NCI-H748 treated with DMSO at 0.1 percent for 48 hours (cell line): ENCODE measurements at places on chromosomes 7 and 10.

DNA sequence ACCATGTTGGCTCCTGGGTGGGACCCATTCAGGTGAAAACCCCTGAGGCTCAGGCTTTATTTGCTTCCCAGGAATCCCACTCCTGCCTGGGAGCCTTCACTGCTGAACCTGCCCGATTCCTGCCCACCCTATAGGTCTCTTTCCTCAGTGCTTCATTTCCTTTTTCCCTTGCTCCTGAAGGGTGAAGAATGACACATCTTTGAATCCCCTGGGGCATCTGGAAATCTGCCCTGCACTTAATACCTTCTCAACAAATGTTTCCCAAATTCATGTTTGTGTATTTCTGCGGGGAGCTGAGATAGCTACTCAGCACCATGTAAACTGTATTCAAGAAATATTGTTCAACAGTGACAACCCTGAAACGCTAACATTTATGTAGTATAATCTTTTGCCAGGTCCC, 10.3 kb upstream of the PCBD1 start:
- DNase-seq: no peak

- DNase-seq: no peak
These were observed 497.5 kb upstream of the ZMIZ1 start for GRCh38 chr10:78571286-78571685.

- DNase-seq: no peak
These were observed 197.3 kb downstream of the PRPF18 start for GRCh38 chr10:13784067-13784466.

DNA sequence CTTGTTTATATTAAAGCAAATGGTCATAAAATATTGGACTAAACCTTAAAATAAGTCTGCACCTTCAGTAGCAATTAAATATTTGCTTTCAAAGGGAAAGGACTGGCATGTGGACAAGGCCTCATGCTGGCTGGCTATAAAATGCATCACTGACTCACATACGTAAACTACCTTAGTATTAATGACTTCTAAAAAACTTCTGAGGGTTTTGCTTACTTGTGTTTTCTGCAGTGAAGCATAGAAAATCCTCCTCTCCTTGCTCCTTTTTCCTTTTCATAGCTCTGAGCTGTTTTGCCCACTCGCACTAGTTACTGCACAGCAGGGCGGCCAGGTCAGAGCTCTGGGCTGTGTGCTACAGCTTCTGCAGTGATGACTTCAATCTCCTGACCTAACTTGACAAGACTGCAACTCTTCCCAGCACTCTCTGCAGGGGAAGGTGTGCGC, 82.3 kb downstream of the CUL2 start:
- DNase-seq: no peak

DNA sequence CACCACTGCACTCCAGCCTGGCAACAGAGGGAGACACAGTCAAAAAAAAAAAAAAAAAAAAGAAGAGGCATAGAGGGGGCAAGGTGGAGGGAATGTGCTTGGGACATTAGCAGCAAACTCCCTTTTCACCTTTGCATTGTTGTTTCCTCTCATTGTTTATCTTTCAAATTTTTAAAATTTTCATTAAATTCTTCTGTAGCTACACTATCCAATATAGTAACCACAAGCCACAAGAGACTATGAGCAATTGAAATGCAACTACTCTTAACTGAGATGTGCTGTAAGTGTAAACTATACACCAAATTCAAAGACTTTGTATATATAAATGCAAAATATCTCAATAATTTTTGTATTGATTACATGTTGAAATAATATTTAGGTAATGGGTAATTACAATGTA, 43.4 kb downstream of the EBLN1 start:
- no peak for DNase-seq

GRCh38 chr7:158421361-158421760, 166.3 kb downstream of the PTPRN2 start:
- no peak for DNase-seq

DNA sequence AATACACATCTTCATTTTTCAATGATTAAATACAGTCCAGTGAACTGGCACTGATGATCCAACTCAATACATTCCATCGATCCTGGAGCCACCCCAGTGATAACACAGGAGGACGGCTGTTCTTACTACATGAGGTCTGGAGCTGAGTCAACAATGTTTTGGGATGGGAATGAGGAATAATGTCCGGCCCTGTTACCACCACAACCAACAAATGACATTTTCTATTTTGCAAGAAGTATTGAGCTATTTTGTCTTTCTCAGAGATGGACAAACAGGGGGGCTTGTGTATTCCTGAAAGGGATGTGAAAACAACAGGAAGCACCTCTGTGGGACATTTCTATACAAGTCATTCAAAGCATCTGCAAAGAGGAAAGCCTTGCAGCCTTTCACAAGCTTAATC, 249.2 kb downstream of the PARD3 start:
- DNase-seq: no peak

GRCh38 chr10:3095373-3096139, 28.2 kb downstream of the PFKP start:
- DNase-seq: no peak

GRCh38 chr7:341841-342638, 52.1 kb downstream of the FOXL3 start:
- DNase-seq: no peak

DNA sequence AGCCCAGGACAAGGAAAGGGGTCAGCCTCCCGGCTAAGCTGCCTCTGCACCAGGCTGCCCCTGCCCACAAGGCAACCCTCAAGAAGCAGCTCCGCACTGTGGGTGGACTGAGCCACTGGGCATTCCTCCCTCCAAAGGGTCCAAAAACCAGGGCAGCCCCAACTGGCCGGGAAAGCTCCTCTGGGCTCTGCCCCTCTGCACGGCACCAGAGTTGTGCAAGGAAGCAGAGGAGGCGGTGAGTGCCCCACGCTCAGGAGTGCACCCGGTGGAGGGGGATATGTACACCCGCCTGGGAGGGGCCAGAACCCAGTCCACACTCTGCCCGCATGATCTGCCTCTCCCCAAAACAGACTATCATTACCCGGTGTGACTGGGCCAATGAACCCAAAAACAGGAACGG, 43.8 kb downstream of the PTPRN2 start:
- no peak for DNase-seq

GRCh38 chr10:48765039-48765438, 80.4 kb downstream of the WDFY4 start:
- no peak for DNase-seq

DNA sequence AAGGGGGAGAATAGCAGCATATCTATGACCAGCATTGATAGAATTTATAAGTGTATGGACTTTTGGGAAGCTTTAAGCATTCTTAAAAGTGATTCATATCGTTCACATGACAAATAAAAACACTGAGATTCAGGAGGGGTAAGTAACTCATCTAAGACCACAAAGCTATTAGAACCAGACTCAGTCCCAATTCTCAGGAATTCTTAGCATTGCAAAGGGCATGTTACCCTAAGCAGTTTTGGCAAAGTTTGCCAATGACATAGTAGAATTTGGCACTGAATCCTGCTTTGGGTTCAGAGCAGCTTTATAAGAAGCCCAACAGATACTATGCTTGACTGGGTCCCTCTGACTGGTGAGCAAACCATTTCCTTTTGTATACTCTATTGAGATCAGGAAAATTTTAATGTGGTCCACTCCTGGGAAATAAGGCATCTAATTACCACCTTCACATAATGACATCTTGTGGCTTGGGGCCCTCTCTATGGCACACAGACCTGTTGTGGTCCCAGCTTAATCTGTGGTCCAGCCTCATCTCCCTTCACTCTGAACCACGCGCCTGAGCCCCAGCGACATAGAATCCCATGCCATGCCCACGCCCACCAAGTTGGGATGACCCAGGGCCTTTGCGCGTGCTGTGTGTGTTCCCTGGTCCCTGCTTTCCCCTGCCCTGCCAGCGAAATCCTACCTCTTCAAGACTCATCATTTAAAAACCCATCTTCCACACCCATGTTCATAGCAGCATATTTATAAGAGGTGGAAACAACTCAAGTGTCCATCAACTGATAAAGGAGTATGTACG, 37.5 kb upstream of the DOCK1 start:
- DNase-seq: no peak

GRCh38 chr10:70575486-70575873, 27.1 kb downstream of the PRF1 start:
- DNase-seq: no peak

GRCh38 chr10:13140627-13141190, 20.6 kb upstream of the MCM10 start:
- no peak for DNase-seq

GRCh38 chr10:78658645-78659597, 409.8 kb upstream of the ZMIZ1 start:
- DNase-seq: no peak

DNA sequence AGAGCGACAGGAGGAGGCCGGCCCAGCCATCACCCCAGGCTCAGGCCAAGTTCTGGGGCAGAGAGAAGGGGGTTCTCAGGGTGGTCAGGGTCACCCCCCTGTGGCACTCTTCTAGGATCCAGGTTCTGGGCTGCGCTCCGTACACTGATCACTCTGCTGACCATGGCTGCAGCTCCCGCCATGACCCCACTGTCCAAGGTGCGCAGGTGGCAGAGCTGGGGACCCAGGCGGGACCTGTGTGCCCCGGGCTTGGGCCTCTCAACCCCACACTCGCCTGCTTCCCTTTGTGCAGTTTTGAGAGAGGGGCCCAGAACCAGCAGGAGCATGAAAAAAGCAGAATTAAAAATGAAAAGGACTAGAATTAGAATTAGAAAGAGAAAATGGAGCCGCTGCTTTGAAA, 227.1 kb downstream of the FANK1 start:
- DNase-seq: no peak

GRCh38 chr7:133445617-133446016, 192.7 kb downstream of the EXOC4 start:
- DNase-seq: no peak

- peak; percentile 88 for DNase-seq
These were observed 63.7 kb downstream of the GRM8 start for GRCh38 chr7:127189074-127189473.

DNA sequence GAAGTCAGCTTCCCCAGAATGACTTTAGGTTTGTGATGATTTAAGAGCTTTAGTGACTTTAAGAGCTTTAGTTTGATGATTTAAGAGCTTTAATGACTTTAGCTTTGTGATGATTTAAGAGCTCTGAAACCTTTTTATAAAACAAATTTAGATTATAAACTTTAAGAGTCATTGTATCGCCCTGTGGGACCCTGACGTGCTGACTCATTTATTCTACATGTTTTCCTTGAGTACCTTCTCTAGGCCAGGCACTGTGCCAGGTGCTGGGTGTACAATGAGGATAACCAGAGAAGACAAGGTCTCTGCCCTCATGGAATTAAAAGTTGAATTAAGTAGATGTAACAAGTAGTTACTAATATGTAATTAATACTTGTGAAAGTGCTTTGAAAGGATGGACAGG, 45.4 kb downstream of the CNNM1 start:
- no peak for DNase-seq

DNA sequence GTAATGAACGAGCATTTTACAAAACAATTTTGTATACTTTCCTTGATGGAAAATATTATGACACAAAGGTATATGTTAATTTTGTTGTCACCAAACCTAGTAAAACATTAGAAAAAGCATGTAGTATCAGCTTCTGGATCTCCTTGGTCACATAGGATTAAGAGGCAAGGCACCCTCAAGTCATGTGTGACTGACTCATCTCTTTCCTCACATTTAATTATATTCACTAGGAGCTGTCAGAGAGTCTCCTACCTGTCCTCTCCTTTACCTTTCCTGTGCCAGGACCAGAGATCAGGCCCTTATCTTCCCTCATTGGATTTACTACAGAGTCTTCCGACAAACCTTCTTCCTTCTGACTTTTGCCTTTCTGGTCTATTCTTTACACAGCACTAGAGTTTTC, 111.3 kb upstream of the RPA3 start:
- no peak for DNase-seq

- no peak for DNase-seq
These were observed 88.3 kb upstream of the TMEM248 start for GRCh38 chr7:66832531-66833351.

DNA sequence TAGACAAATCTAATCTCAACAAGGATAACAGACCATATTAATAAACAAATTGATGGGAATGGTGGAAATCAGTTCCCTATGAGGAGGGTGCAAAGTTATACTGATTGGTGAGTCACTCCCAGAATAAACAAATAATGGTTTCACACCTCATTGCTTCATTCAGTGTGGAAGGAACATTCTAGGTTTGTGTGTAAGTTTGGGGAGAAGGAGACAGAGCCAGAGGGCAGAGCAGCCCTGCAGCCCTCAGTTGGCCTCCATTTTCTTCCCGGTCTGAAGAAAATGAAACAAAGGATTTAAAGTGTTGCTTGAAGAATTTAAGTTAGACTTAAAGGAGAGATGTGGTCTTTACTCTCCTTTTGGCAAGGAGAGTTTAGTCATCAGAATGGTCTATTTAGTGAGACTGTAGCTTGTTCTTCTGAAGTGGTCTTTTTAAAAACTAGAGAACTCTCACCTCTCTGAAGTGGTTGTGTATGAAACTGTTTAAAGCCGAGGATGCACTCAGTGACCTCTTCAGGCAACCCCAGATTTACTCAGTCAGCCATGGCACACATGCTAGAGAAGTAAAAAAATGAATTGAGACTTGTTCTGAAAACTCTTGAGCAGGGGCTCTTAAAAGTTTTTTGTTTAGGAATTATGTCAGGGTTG, 27.2 kb downstream of the IKZF1 start:
- DNase-seq: no peak

DNA sequence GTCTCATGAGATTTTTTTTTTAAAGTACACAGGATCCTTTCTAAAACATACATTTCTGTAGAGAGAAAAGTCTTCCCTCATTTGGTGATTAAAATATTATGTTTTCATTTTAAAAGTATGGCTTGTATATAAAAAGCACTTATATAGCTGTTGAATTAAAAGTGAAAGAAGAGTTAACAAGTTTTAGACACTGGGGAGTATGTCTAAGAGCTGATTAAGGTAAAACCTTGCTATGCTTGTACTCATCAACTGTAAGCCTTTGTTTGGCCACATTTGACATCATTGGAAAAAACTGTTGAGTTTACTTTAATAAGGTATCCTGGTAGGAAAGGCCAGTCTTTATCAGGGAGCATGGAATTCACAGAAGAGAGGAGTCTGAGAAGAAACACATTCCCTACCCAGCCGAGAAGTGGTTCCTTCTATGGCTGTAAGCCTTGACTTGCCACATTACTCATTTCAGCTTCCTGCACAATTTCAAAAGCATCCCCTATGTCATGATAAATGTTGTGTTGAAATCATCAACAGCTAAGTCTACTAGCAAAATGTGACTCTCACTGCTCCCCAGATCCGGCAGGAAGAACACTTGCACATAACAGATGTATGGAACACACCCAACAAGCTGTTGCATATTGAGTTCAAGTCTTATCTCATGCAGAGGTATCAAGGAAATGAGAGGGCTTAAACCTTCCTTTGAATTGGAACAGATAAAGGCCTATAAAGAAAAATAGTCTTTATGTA, 171.8 kb upstream of the CDK1 start:
- DNase-seq: no peak

DNA sequence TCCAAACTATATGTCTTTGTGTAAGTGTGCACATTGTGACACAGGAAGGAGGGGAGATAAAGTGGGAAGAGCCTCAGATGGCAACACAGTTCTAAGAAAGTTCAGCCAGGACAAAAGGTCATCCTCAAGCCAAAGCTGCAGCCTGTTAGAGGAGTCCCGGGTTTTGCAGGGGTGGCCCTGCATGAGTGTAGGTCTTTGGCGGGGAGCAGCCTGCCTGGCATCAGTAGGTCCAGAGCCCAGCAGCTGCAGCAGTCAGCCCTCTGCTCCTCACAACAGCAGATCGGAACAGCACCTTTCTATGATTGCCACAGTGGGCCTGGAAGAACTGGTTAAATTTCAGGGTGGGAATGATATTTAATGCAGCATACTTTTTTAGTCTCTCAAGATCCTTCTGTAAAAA, 13.5 kb upstream of the VDAC2 start:
- DNase-seq: no peak

GRCh38 chr7:55133630-55134358, 115.0 kb downstream of the EGFR start:
- no peak for DNase-seq
